AG04450 (cell line): ENCODE measurements at places on chromosomes 4 and X. TPM values are rescaled to one million over a fixed set of nuclear protein-coding genes. Genes with fewer than 3 reads are reported as not detected.

Gene RAB9B
- polyA plus RNA-seq: 0.52 and 0.71 TPM in 2 replicates

Gene ETNPPL
- not detected in 2 replicates for polyA plus RNA-seq

Gene MAPK10
- polyA plus RNA-seq: 11.3 and 16.3 TPM in 2 replicates

Gene IGSF1
- not detected in 2 replicates for polyA plus RNA-seq

Gene PPARGC1A
- polyA plus RNA-seq: 0.31 and 0.73 TPM in 2 replicates

GRCh38 chrX:107485013-107485412, 35.6 kb downstream of the FRMPD3 start:
- no peak for DNase-seq

DNA sequence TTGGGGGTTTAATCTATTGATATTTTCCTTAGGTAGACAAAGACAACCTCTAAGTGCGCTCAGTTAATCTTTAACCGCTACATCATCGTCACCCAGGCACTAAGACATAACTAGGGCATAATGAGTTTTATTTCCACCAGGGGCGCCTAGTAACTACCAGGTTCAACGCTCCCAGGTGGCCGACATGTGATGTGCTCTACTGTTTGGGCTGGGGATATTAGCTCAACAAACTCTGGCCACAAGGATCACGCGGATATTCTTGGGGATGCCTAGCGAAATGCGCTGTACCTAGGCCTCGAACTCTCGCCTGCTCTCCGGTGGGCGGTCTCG, 915 bp upstream of the RAB33B start:
- no peak for DNase-seq

DNA sequence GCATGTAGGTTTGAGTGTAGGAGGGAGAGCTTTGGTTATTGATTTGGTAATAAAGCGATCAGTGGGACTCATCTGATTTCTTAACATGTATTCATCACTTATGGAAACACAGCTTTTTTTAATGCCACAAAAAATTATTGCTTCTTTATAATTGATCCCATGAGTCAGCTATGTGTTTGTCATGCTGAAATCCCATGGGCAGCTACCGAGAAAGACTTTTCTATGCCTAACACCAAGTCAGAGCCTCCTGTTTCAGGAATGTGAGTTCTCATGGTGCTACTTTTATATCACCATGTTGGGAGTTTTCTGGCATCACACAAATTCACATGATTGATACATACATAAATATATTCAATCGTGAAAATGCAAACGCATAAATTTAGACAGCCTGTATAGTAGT, 165.7 kb downstream of the RAPGEF2 start:
- DNase-seq: no peak

GRCh38 chrX:25005382-25006185, 10.2 kb downstream of the ARX start:
- DNase-seq: no peak

DNA sequence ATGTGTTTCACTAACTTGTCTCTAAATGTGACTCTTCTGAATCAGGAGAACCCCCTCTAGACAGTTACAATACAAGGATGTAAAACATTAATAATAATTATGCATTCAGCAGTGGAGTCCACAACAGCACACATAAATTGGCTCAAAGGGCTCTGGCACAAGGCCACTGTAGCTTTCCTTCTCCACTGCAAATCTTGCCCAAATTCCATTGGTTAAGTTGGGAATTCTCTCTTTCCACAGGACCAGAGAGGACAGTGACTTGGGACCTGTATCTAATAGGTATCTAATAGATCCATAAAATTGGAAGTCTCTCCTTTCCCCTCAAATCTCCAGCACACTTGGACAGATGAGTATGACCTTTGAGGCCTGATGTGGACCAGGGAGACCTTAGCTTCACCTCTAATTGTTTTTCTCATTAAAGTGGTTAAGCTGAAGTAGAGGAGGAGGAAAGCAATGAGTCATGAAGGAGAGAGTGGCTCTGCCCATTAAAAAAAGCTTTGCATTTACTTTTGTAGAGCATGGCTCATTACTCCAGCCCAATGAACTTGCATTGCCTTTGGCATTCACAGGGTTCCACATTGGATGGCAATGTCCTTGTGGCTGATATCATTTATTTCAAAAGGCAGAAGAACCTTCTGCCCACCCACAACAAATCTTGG, 72.3 kb upstream of the SH3RF1 start:
- DNase-seq: no peak

DNA sequence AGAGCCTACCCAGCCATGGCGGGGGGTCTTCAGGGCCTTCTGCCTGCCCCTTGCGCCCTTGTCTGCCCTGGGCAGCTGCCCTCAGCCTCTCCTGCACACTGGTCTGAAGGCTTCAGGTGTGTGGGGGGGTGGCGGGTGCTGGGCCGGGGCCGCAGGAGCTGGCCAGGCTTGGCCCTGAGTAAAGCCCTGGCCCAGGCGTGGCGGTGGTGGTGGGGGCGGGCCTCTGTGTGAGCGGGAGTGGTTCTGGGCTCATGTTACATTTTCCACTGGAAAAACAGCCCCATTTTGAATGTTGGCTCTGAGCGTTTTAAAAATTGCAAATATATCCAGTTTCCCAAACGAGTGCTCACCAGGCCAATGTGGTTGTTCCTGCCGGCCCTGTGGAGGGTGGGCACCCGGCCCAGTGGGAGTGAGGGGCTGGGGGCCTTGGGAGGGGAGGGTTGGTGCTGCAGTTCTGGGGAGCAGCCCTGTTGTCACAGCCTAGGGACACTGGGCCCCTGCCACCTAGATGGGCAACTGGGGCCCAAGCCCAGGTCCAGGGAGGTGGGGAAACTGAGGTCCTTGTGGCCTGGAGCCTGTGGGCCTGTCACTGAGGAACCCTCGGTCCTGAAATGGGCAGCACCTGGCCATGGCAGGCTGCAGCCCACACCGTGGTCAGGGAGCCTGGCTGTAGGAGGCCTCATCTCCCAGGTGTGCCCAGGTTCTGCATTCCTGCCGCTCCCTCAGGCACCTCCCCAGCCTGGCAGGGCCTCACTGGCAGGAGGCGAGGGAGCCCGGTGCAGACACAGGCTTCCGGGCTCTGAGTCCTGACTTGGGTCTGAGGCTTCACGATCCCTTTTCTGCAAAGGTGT, 28.3 kb downstream of the FGFRL1 start:
- no peak for DNase-seq

DNA sequence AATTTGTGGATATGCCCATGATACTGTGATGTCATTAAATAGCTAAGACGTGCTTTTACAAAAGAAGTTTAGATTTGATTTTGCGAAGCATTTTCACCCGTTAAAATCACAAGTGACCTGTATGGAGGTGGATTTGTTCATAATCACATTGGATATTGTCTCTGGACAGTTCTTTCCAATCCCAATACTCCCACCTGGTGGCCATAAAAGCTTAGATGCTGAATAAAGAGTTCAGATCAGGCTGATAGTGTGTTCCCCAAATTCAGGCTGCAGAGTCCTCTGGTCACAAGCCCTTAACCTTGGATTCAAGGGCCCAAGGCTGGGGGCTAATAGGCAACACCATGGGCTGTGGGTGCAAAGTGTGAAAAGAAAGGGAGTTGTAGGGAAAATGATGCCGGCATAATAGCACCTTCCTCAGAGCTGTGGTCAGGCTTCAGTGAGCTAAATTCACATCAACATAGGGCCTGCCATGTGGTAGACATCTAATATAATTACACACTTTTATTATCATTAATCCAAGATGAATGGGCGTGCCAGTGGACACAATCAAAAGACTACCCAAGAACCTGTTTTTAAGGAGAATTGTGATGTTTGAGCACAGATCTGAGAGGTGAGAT, 28.1 kb downstream of the SMIM43 start:
- DNase-seq: no peak

DNA sequence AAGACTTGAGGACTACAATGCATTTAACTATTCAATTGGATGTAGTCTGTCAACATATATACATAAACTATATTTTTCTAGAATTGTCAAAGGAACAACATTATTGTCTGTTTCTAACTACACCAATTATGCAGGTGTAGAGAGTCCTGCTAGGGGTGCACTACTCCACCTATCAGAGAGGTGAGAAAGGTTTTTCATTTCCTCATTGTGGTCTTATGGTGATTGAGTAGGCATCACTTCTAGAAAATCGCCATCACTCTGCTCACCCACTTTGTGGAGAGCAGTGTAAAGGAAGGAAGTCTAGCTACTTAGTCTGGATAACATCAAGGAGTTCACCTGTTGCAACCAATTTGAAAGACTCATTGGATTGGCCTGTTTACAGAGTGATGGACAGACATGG, 4.4 kb upstream of the ADH1C start:
- no peak for DNase-seq
